ENCODE measurements at places on chromosomes 16 and 17. TPM values are rescaled to one million over a fixed set of nuclear protein-coding genes. Genes with fewer than 3 reads are reported as not detected.

- DNase-seq, result no peak
These were observed 4.3 kb downstream of the ACSM3 start for GRCh38 chr16:20768121-20768520.

GRCh38 chr16:82083710-82084353 is 48.8 kb downstream of the HSD17B2 start:
- DNase-seq, result no peak

GRCh38 chr16:75257886-75258806 is 6.7 kb upstream of the BCAR1 start:
- DNase-seq, result no peak

GRCh38 chr17:12422651-12423050 is 243.0 kb upstream of the MYOCD start:
- no peak for DNase-seq

GRCh38 chr16:27547134-27547533 is 2.6 kb downstream of the GTF3C1 start:
- no peak for DNase-seq

DNA sequence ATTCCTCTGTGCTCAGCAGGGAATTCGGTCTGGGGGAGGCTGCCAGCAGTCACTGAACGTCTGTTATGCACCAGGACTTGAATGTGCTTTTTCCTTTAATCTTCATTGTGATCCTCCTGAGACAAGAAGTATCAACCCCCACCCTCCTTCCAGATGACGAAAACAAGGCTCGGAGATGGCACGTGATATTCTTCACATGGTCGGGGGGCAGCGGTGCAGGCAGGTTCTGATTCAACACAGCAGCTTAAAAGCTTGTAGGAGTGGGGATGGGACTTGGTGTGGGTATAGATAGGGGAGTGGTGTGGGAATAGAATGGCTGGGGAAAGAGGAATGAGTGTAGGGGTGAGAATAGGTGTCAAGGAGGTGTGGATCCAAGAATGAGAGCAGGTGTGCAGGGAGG is 6.4 kb downstream of the NECAB2 start:
- DNase-seq, result peak; percentile 19

DNA sequence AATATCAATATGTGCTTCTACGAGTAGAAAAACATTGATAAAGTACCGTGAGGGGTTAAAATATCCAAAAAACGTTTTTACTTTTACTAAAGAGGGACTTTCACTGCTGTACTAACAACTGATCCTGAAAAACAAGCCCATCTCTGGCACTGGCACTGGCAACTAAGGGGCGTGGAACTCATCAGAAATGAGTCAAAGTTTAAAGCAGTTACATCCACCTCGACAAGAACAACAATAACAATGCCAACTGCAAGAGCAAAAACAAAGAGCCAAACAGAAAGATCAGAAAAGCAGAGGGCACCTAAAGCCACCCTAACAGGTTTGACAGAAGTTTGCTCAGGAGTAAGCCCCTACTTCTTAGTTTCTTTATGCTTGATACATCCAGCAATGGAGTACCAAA is 13.1 kb downstream of the MBTPS1 start:
- no peak for DNase-seq

GRCh38 chr17:65855245-65855644 is 293.8 kb upstream of the AXIN2 start:
- no peak for DNase-seq

- DNase-seq, result peak; percentile 55
These were observed 598 bp downstream of the INPP5K start for GRCh38 chr17:1515640-1516387.

DNA sequence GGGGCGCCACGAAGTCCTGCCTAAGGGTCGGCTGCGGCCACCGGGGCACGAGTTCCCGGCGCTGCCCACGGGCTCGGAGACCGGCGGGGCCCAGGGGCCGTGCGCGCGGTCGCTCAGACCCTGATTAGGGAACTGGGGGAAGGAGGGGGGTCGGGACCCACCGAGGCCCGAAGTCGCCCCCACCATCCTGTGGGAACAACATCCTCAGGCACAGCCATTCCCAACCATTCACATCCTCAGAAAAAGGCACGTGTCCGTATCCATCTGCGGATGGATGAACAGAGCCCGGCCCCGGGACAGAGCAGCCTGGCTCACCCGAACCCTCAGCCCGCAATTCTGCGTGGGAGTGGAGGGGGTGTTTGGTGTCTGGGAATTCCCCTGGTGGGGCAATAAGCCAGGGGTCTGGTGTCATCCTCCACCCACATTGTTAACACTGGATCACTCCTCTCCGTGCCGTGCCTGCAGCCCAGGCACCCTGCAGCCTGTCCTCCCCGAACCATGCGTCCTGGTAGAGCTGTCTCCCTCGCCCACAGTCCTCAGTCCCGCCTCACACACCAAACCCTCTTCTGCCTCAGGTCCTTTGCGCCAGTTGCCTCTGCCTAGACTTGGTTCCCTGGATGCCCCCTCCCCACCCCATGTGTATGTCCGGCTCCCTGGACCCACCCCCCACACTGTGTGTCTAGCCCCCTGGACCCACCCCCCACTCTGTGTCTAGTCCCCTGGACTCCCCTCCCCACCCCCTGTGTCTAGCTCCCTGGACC is 789 bp upstream of the CCDC57 start:
- peak; percentile 72 for DNase-seq

DNA sequence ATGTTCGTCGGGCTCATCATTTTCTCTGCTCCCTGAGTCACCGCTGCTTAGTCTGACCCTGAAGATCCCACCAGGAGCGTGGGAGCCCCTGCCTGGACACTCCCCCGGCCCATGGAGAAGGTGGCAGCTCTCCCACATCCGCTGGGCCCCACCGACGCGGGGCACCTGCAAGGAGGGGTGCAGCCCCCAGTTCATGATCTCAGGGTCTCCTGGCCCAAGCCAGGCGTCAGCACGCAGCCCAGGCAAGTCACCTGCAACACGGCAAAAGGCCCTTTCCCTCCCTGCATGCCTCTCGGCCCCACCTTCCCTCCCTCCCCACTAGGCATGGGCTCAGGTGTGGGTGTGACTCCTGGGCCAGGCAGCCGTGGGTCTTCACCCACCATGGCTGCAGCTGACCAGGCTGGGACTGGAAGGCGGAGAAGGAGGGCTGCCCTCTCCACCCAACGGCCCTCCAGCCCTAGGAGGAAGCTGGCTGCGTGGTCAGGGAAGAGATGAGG is 9.7 kb upstream of the CHMP6 start:
- no peak for DNase-seq

DNA sequence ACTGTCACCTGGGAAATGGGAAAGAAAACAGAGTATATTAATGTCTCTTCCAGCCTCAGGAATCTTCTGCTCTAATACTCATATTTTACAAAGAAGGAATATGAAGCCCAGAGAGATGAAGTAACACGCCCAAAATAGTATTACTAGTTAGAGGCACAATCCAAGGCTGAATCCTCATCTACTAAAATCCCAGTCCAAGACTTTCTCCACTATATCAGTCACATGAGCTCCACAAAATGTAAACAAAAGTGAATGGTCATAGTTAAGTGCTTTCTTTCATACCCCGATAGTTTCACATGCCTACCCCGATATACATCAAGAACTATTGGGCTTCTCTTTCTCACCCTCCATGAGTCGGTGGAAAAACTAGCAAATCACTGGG is 965 bp downstream of the INTS2 start:
- no peak for DNase-seq

DNA sequence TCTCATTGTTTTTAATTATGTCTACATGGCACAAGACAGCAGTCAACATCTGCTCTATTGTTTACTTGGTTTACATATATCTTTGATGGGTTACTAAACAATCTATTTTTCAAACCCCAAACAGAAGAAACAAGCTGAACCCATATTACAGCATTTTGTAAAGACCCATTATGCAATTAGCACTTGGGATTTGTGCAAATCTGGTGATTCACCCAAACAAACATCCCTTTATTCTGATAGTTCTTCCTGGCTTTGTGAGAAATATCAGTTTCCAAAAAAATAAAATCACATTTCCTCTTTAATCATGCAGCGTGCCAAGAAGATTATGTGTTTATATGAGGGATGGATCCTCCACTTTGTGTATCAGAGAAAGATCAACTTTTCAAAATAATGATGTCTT is 16.8 kb upstream of the RBFOX1 start:
- no peak for DNase-seq

DNA sequence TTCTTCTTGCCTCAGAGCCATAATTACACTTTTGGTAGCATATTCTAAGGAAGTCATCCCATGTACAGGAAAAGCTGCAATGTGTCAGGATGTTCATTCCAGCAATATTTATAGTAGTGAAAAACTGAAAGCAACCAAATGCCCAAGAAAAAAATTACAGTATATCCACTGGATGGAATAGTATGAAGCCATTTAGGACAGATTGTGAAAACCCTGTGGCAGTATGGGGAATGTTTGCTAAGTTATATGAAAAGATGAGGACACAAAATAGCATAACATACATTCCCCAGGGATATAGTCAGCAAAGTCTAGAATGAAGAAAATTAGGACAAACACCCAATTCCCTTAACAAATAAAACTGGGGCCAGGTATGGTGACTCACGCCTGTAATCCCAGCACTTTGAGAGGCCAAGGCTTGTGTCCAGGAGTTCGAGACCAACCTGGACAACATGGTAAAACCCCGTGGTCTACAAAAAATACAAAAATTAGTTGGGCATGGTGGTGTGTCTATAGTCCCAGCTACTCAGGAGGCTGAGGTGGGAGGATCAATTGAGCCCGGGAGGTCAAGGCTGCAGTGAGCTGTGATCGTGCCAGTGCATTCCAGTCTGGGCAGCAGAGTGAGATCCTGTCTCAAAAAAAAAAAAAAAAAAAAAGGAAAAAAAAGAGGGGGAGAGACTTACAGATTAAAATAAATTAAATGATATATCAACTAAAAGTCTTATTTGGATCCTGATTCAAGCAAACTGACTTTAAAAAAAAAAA is 2.3 kb downstream of the LRRC3C start:
- no peak for DNase-seq

DNA sequence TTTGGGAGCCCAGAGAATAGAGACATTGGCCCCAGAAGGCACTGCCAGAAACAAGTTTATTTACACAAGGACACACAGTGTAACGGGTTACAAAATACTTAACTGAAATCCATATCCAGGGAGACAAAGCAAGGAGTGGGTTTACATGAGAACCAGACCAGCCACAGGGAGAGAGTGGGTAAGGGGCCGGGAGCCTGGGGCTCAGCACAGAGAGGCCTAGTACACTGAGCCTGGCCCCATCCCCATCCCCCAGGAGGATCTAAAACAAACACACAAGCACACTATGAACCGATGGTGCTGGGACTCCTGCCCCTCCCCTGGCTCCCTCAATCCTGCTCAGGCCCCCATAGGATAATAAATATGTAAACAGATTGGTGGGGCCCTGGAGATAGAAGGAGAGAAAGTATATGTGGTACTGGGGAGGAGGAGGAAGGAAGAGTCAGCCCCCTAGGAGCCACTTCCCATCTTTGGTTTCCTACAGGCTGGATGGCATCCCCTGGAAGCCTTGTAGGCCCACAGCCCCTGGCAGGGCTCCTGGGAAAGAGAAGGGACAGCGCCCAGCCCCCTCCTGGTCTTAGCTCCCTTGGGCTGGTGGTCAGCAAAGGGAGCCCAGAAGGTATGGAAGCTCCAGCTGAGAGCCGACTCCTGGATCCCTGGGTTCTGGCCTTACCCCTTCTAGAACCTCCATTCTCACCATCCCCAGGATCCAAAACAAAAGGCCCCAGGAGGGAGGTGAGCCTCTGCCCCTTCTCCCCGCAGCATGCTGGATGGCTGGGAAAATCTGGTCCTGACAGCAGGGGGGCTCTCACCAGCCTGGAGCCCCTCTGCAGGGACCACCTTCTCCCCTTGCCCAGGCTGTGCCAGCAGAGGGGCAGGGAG is 6.4 kb downstream of the G6PC3 start:
- DNase-seq, result peak; percentile 24

DNA sequence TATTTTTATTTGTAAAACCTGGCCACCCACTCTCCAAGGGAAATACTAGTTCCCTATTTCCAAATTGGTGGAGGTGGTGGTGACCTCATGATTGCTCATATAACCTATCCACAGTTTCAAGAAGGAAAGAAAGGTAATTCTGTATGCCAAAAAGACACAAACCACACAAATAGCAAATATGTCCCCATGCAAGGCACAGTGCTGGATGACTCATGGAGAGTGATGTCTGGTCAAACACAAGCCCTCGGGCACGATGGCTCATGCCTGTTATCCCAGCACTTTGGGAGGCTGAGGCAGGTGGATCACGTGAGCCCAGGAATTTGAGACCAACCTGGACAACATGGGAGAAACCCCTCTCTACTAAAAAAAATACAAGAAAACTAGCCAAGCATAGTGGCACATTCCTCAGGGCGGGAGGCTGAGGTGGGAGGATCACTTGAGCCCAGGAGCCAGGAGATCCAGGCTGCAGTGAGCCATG is 64.2 kb downstream of the GNA13 start:
- DNase-seq, result no peak

DNA sequence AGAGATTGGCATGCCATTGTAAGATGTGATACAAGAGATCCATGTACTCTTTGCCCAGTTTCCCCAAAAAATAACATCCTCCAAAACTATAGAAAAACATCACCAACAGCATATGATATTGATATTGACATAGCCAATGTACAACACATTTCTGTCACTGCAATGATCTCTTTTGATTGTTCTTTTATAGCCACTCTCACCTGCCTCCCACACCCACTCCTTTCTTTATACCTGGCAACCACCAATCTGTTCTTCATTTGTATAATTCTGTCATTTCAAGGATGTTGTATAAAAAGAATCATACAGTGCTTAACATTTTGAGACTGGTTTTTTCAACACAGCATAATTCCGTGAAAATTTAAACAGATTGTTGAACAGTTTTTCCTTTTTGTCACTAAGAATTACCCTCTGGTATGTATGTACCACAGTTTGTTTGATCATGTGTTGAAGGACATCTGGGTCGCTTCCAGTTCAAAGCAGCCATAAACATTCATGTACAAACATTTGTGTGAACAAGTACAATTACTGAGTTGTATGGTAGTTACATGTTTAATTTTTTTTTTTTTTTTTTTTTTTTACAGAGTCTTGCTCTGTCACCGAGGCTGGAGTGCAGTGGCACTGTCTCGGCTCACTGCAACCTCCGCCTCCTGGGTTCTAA is 9.9 kb downstream of the KRTAP9-1 start:
- DNase-seq, result no peak

TNRC6C gene
- 22.4 TPM for total RNA-seq

CD300A gene
- 27.8 TPM for total RNA-seq

SLFN13 gene
- 27.1 TPM for total RNA-seq

ESRP2 gene
- total RNA-seq, result 64.5 TPM

HS3ST3A1 gene
- total RNA-seq, result 0.53 TPM

BIRC5 gene
- 1.8 TPM for total RNA-seq

CA7 gene
- total RNA-seq, result not detected

CACNA1G gene
- total RNA-seq, result 0.21 TPM

PIRT gene
- total RNA-seq, result not detected

CDRT15L2 gene
- total RNA-seq, result not detected

MYL4 gene
- total RNA-seq, result 3.0 TPM

KRT27 gene
- not detected for total RNA-seq

QPRT gene
- total RNA-seq, result 11.0 TPM

OTOP3 gene
- total RNA-seq, result not detected

KRTAP4-5 gene
- total RNA-seq, result not detected

PDP2 gene
- total RNA-seq, result 16.9 TPM

KREMEN2 gene
- not detected for total RNA-seq

MT4 gene
- total RNA-seq, result not detected
